Activated T-cell treated with anti-CD3 and anti-CD28 coated beads, Interleukin-2, amount 50 U/mL, for 72 hours (primary cell): ENCODE measurements at places on chromosomes 2 and 18. TPM values are rescaled to one million over a fixed set of nuclear protein-coding genes. Genes with fewer than 3 reads are reported as not detected.

GRCh38 chr2:84906900-84907714, 1.7 kb downstream of the TMSB10 start:
- peak; percentile 46 for DNase-seq

DNA sequence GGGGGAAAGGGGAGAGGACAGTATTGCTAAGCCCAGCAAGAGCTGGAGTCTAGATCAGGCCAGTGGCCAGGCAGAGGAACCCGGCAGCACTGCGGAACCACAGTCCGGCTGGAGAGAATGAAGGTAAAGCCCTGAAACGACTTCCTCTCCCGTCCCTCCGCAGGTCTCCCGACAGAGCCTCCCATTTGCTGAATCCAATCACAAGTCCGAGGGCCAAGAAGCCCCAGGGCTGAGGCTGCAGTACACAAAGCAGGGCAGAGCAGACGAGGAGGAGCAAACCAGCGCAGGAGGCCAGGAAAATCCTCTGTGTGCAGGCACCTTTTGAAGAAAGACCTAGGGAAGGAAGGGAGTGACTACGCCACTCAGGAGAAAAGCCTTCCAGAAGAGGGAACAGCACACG, 104.4 kb downstream of the OSBPL1A start:
- no peak for DNase-seq

GRCh38 chr2:68178954-68179627, 21.4 kb downstream of the PNO1 start:
- no peak for DNase-seq

- no peak for DNase-seq
Observed at GRCh38 chr2:25743132-25743830, 69.9 kb upstream of the DTNB start.

DNA sequence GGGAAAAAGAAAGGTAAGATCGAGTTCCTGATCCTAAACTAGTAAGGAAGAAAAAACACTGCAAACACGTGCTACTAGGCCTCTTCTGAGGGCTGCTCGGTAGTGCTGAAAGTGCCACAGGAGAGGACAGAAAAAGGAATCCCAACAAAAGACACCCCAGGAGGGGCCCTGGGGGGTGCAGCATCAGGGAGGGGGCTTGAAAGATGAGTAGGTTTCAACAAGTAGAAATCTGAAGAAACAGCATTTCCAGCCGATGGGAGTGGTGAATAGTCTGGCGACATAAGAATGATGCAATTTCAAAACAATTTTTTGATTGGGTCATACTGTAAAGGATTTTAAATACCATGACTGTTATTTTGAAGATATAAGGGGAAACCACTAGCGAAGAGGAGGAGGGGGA, 98.6 kb downstream of the NOL10 start:
- DNase-seq = no peak

The CDC42EP3 gene
- total RNA-seq = 28.9 TPM

- no peak for DNase-seq
Observed at GRCh38 chr2:54809819-54810218, 86.4 kb downstream of the EML6 start.

DNA sequence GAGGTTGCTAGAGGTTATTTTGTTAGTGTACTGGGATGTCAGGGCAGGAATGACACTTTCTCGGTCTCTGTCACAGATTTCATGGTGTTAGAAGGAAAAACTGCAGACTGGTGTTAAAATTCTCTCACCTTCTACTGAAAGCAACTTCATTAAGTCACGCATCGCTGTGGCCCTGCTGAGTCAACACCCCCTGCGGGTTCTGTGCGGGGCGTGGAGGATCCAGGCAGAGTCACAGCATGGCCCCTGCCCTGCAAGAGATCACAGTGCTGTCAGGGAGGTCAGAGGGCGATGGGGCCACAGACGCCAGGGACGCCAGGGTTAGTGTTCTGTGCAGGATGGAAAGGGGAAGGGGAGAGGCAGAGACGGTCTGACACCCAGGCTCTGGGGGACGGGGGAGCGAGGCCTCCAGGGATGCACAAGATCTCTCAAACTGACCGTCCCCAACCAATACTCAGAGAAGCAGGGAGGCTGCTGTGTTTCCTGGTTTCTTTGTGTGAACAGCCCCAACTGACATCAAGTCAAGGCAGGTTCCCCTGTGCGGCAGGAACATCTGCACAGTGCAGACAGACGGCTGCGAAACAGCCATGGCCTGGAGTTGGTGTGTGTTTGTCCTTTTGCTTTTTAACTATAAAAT, 354.9 kb upstream of the SALL3 start:
- no peak for DNase-seq

DNA sequence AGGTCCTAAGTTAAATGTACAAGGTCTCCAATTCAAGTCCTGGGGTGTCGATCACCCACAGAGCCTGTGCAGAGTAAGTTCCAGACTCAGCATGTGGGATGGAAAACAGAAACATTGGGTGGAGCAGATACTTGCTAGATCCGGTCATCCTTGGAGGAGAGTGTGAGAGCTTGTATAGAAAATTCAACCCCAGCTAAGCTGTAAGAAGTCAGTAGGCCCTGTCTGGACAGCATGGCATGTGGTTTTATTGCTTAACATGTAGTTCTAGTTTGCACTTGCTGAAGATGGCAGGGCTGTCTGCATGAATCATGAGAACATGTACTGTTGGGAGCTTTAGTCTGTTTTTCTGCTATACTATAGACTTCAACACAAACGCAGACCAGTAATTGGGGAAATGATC, 189.6 kb upstream of the RMP24 start:
- DNase-seq = no peak

DNA sequence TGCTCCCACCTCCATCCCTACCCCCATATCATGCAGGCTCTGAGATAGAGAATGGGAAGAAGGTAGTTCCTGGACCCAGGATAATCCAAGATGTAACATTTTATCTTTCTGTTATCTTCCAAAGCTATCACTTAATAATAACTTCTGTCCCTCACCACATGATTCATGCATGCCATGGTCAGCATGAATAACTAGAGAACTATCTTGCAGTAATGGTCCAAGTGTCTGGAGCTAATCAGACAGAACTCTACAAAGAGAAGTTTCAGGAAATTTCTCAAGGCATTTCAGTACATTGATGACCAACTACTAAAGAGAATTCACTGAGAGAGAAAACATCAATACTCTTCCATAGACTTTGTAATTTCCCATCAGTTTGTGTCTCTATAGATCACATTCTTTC, 1469.7 kb upstream of the PIK3C3 start:
- DNase-seq = no peak

The POTEJ gene
- total RNA-seq = not detected

The CABLES1 gene
- 5.5 TPM for total RNA-seq

The POU3F3 gene
- total RNA-seq = not detected

- no peak for DNase-seq
Observed at GRCh38 chr18:28175930-28176697, 816 bp downstream of the CDH2 start.

The TMEM200C gene
- not detected for total RNA-seq

DNA sequence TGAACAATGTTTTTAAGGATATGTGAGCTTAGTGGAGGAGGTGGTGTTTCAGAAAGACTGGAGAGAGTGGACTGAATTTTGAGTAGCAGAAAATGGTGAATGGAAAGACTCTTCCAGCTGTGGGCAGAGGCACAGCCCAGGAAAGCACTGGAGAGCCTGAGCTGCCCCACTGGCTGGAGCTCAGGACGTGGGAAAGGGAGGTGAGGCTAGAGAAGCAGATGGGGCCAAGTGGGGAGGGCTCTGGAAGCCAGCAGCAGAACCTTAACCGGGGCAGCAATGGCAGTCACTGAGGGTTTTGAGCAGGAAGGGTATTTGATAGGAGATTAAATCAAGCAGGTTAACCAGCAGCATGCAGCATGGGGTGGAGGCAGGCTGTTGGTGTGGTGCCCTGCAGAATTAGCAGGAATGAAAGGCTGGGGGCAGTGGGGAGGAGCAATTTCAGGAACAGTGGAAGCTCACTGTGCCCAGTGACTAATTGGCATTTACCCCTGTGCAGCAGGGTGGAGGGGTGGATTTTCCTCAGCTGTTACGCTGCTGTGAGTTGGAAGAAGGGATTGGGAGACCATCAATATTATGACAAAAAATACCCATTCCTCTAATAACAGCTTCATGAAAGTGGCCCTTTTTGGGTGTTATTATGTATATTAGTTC, 136.2 kb downstream of the CERS6 start:
- DNase-seq = no peak

The TOGARAM2 gene
- 4.0 TPM for total RNA-seq

The PHLPP1 gene
- 7.9 TPM for total RNA-seq

DNA sequence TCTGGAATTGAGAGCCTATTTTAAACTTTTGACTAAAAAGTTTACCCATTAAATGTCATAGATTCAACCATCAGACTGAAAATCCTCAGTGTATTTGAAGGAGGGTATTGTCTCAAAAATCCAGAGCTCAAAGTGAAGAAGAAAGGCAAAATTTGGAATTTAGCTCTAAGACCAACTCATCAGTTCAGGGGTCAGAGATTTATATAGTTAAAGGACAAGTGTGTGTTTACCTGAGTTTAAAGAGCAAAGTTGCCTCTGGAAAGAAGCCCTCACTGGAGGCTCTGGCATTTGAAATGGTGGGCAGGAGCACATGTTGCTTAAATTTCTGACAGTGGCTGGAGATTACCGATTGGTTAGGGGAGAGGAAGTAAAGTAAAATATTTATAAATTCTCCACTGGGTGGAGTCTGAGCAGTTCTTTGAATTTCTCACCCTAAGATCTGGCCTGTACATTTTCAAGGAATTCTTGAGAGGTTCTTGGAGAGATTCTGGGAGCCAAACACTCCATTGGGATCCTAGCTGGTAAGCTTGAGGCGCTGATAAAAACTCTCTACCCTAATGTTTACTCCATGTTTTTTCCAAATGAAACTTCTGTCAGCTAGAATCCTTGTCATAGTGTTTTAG, at the start of gene KYNU:
Gene KYNU, plus strand, starts transcription at position 449 of the 623 bp plus-strand sequence. CDS start 7,704 bp downstream, outside the sequence.
- no peak for DNase-seq

- DNase-seq = no peak
Observed at GRCh38 chr2:54516842-54517241, 60.7 kb downstream of the SPTBN1 start.

DNA sequence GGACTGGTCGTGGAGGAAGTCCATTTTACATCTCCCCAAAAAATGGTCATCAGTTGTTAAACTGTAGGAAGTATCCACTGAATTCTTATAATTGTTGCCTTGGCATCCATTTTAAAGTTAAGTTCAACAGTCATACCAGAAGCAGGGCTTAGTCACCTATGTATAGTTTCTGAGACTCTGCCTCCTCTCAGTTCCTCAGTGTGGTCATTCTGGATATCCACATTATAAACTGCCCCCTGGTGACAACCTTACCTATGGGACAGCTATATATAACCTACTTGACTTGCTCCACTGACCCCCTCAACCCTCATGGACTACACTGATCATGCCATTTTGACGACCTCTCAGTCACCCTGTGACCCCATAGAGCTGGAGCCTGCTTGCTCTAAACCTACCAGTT, 617.0 kb downstream of the LRP1B start:
- DNase-seq = no peak

DNA sequence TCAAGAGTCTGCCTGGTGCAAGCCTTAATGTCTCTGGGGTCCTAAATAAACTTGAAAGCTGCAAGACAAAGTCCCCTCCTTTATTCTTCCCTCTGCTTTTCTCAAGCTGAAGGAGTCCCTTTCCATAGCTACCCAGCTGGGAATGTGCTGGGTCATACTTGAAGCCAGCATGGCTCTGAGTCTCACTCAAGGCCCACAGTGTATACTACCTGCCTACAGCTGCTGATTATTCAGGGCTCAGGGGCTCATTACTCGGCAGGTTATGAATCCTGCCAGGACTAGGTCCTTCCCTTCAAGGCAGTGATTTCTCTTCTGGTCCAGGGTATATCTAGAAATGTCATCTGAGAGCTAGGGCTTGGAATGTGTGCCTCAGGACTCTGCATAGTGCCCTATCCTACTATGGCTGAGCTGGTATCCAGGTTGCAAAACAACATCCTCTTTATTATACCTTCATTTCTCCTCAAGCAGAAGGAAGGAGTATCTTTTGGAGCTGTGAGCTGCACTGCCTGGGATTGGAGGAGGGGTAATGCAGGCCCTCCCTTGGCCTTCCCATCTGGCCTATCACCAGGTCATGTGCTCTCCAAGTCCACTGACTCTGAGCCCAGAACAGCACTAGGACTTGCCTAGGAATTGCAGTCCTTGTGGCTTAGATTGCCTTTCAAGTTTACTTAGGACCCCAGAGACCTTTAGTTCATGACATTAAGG, 22.3 kb downstream of the IL1RN start:
- no peak for DNase-seq

The CD8B2 gene
- total RNA-seq = 0.62 TPM

DNA sequence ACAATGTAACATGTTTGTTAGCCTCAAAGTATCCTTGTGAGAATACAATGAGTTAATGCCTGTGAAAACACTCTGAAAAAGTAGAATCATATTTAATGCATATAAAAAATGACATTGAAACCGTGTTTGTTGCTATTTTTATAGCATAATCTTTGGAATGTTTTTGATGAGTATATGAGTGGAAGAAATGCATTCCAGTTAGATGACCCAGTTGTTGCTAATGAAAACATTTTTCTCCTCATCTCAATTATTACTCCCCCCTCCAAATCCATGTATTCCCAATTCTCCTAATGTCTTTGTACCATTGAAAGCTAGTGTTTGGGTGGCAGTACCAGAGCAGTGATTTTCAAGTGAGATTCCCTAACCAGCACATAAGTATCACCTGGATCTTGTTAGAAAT, 67.1 kb upstream of the DSEL start:
- DNase-seq = no peak

DNA sequence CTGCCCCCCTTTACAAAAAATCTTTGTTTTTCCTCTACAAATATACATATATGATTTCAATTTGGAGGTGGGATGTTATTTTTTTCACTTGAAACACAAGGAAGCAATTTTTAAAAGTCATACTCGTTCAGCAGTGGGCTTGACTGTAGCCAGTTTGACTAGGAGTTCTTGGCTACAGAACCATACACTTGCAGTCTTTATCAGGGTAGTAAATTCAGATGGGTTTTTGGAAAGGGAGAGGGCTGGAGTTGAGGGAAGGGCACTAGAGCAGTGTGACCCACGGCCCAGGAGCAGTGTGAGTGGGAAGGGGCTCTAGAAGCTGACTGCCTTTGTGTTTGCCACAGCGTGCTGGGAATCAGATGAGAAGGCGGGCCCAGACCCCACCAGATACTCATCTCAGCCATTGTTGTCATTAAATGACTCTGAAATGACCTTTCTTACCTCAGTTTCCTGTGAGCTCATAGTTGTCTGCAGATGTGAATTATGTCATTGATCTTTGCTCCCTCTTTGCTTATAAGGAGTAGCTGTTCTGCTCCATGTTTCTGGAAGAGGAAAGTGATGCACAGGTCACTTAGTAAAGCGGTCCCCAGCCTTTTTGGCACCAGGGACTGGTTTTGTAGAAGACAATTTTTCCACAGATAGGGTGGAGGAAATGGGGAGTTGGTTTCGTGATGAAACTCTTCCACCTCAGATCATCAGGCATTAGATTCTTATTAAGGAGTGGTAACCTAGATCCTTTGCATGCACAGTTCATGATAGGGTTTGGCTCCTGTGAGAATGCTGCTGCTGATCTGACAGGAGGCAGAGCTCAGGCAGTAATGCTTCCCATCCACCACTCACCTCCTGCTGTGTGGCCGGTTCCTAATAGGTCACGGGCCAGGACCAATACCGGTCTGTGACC, 116.8 kb downstream of the SPTBN1 start:
- peak; percentile 75 for DNase-seq

- no peak for DNase-seq
Observed at GRCh38 chr2:181066333-181066732, 85.9 kb downstream of the UBE2E3 start.
